ENCODE measurements at places on chromosomes 11 and 22.

GRCh38 chr22:29146771-29147170 is 58.9 kb upstream of the EMID1 start:
- no peaks in the 10 kb centered on the region for H3K36me3 ChIP-seq
- no peak overlapping the region for H3K4me3 ChIP-seq
- H3K4me1 ChIP-seq = peaks cover 43% of the 10 kb centered on the region
- H3K27ac ChIP-seq = no peak overlapping the region
- H3K27me3 ChIP-seq = no peaks in the 10 kb centered on the region

- peaks cover 57% of the 10 kb centered on the region for H3K27me3 ChIP-seq
- H3K27ac ChIP-seq = no peak overlapping the region
- H3K4me1 ChIP-seq = no peaks in the 10 kb centered on the region
- no peaks in the 10 kb centered on the region for H3K36me3 ChIP-seq
- H3K4me3 ChIP-seq = no peak overlapping the region
These were observed 38.1 kb upstream of the FAM181B start for GRCh38 chr11:82771781-82772180.

GRCh38 chr22:37843741-37844089 is 419 bp downstream of the ANKRD54 start:
- no peaks in the 10 kb centered on the region for H3K4me1 ChIP-seq
- peak overlapping the region; percentile 62 for H3K4me3 ChIP-seq
- no peak overlapping the region for H3K27ac ChIP-seq
- H3K36me3 ChIP-seq = no peaks in the 10 kb centered on the region
- H3K27me3 ChIP-seq = no peaks in the 10 kb centered on the region
- no peak for DNase-seq

GRCh38 chr22:36352803-36353507 is 34.8 kb downstream of the MYH9 start:
- H3K36me3 ChIP-seq = no peaks in the 10 kb centered on the region
- H3K27ac ChIP-seq = no peak overlapping the region
- DNase-seq = peak; percentile 38
- no peaks in the 10 kb centered on the region for H3K27me3 ChIP-seq
- no peak overlapping the region for H3K4me3 ChIP-seq

- no peak for DNase-seq
- no peak overlapping the region for H3K4me3 ChIP-seq
- no peaks in the 10 kb centered on the region for H3K36me3 ChIP-seq
- no peaks in the 10 kb centered on the region for H3K4me1 ChIP-seq
These were observed 415.9 kb downstream of the TBC1D22A start for GRCh38 chr22:47178339-47178738.

- no peaks in the 10 kb centered on the region for H3K27me3 ChIP-seq
- no peaks in the 10 kb centered on the region for H3K36me3 ChIP-seq
- H3K4me1 ChIP-seq = peaks cover 10% of the 10 kb centered on the region
- no peak for DNase-seq
- H3K27ac ChIP-seq = no peak overlapping the region
These were observed 56.6 kb downstream of the CSNK2A3 start for GRCh38 chr11:11296434-11296833.

DNA sequence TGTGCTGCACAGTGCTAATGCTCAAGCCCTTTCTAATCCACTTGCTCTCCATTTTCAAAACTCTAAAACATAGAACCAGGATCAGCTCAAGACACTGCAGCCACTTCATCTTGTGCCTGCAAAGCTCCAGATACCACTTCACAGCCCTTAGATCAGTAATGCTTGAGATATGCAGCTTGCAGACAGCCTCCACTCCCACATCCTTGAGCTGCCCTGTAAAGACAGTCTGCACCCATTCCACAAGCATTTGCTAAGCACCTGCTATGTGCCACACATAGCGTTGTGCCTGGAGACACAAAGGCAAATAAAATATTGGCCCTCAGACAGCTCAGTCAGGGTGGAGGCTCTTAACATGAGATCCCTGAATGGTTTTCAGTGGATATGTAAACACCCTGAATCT is 192.5 kb upstream of the SNX19 start:
- H3K4me3 ChIP-seq = no peak overlapping the region
- H3K27ac ChIP-seq = no peak overlapping the region
- no peaks in the 10 kb centered on the region for H3K27me3 ChIP-seq
- no peak for DNase-seq
- H3K36me3 ChIP-seq = no peaks in the 10 kb centered on the region
- H3K4me1 ChIP-seq = no peaks in the 10 kb centered on the region

GRCh38 chr11:124499711-124500110 is 43.7 kb downstream of the OR8B12 start:
- no peak overlapping the region for H3K4me3 ChIP-seq
- H3K27me3 ChIP-seq = no peaks in the 10 kb centered on the region
- no peaks in the 10 kb centered on the region for H3K4me1 ChIP-seq
- H3K27ac ChIP-seq = no peak overlapping the region

GRCh38 chr22:29511126-29511862 is 31.3 kb downstream of the NEFH start:
- H3K36me3 ChIP-seq = no peaks in the 10 kb centered on the region
- H3K27ac ChIP-seq = no peak overlapping the region
- DNase-seq = no peak
- no peak overlapping the region for H3K4me3 ChIP-seq

DNA sequence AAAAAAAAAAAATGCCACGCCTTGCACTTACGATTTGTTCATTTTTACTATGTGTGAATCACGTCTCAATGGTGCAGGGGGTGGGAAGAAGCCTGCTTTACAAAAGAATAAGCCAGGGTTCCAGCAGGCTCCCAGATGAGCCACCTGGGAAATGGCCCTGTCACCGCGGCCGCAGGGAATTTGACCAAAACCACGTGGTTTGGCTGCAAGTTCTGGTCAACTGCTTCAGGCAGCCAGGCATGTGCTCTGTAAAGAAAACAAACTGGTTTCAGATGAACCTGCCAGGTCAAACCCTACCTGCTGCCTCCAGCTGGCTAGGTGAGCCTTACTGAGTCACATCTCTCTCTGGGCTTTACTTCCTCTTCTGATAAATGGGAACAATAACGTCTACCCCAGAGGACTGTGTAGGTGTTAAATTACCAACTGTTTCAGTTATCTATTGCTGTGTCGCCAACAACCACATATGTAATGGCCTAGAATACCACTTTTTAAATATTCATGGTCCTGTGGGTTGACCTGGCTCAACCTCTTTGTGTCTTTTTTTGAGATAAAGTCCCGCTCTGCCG is 30.5 kb upstream of the GCAT start:
- H3K27ac ChIP-seq = no peak overlapping the region
- no peaks in the 10 kb centered on the region for H3K36me3 ChIP-seq
- peaks cover 10% of the 10 kb centered on the region for H3K4me1 ChIP-seq
- DNase-seq = no peak

DNA sequence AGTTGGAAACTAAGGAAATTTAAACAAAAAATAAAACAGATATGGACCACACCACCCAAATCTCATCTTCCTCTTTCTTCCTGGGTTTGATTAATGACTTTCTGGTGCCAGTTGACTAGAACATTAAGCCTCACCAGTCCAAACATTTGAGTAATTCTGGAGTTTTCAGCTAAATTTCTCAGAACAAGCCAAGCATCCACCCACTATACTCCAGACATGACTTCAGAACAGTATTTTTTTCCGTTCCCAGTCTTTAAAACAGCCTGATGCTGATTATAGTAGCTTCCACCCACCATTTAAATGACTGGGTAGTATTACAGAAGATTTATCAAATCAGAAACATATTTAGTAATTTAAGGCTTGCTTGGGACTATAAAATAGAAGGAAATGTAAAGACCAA is 230.9 kb upstream of the UBASH3B start:
- no peak for DNase-seq
- no peaks in the 10 kb centered on the region for H3K4me1 ChIP-seq
- no peak overlapping the region for H3K27ac ChIP-seq
- H3K36me3 ChIP-seq = no peaks in the 10 kb centered on the region
- no peaks in the 10 kb centered on the region for H3K27me3 ChIP-seq

GRCh38 chr11:132784441-132784840 is 747.9 kb downstream of the OPCML start:
- H3K27me3 ChIP-seq = no peaks in the 10 kb centered on the region
- no peak overlapping the region for H3K4me3 ChIP-seq
- DNase-seq = no peak
